WERI-Rb-1 (cell line): ENCODE measurements at places on chromosomes 7 and 10.
A peak's percentile ranks its signal among the peaks of the same experiment; 100 is the strongest.

GRCh38 chr10:123972481-123973401 is 81.1 kb upstream of the CPXM2 start:
- DNase-seq, result no peak

GRCh38 chr7:14825912-14826311 is 76.6 kb downstream of the DGKB start:
- DNase-seq, result no peak

- DNase-seq, result no peak
These were observed at the start of gene MYPN for GRCh38 chr10:68109331-68109730. TSS of gene MYPN (plus strand) at chr10:68109488. CDS start at chr10:68121439, 11,951 bp downstream.

GRCh38 chr10:5697342-5697741 is 12.7 kb downstream of the TASOR2 start:
- DNase-seq, result no peak

GRCh38 chr7:129480674-129481363 is 21.5 kb upstream of the SMKR1 start:
- no peak for DNase-seq

GRCh38 chr10:22317076-22317370 is 835 bp downstream of the COMMD3 start:
- DNase-seq, result no peak

DNA sequence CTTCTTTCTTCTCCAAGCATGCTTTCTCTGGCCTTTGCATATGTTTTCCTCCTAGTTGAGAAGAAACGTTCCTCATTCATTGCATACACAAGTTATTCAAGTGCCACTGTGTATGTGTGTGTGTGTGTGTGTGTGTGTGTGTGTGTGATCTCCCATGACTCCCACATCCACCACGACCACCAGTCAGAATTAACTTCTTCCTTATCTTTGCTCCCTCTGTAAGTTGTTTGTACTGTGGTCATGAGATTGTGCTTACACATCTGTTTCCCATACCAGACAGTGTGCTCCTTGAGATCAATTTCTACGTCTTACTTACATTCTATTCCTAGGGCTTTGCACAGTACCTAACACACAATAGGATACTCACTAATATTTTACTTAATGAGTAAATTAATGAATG is 22.4 kb upstream of the FAM13C start:
- DNase-seq, result no peak

DNA sequence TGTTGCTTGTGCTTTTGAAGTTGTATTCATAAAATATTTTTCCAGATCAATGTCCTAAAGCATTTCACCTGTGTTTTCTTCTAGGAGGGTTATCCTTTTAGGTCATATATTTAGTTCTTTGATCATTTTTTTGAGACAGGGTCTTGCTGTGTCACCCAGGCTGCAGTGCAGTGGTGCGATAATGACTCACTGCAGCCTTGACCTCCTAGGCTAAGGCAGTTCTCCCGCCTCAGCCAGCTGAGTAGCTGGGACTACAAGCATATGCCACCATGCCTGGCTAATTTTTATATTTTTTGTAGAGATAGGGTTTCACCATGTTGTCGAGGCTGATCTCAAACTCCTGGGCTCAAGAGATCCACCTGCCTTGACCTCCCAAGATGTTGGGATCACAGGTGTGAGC is 315.8 kb upstream of the KAT6B start:
- DNase-seq, result no peak

GRCh38 chr10:10418387-10418786 is 599.3 kb upstream of the CELF2 start:
- no peak for DNase-seq

DNA sequence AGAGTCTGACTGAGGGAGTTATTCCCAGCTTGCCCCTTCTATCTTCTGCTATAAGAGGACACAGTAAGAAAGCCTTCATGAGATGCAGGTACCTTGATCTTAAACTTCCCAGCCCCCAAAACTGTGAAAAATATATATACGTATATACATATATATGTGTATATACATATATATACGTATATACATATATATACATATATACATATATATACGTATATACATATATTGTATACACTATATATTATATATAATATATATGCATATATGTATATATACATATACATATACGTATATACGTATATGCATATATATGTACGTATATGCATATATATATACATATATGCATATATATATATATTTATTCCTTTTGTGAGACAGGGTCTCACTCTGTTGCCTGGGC is 17.7 kb downstream of the EZH2 start:
- DNase-seq, result no peak

DNA sequence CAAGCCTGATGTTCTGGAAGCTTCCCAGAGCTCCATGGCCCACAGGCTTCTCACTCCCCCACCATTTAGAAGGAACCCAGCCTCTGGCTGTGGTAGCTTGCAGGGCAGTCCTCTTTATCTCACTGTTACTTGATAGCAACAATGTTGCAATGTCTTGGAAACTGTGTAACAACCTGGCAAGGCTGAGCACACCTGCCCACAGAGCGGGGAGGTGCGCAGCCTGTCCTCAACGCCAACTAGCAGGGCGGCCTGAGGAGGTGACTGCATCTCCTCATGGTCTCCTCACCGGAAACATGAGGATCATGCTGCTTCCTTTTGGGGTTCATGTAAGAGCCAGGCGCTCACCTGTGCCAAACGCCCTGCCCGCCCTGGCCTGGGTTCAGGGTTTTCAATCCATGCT is 43.7 kb upstream of the INSIG1 start:
- no peak for DNase-seq

GRCh38 chr10:93600446-93601145 is 439 bp downstream of the RBP4 start:
- DNase-seq, result no peak

GRCh38 chr7:44796504-44797328 is at the start of gene PPIA:
TSS of gene PPIA (plus strand) at chr7:44796681. CDS start at chr7:44796725, 44 bp downstream.
- DNase-seq, result peak; percentile 98

- no peak for DNase-seq
These were observed 18.9 kb downstream of the GIMAP5 start for GRCh38 chr7:150756166-150756565.

DNA sequence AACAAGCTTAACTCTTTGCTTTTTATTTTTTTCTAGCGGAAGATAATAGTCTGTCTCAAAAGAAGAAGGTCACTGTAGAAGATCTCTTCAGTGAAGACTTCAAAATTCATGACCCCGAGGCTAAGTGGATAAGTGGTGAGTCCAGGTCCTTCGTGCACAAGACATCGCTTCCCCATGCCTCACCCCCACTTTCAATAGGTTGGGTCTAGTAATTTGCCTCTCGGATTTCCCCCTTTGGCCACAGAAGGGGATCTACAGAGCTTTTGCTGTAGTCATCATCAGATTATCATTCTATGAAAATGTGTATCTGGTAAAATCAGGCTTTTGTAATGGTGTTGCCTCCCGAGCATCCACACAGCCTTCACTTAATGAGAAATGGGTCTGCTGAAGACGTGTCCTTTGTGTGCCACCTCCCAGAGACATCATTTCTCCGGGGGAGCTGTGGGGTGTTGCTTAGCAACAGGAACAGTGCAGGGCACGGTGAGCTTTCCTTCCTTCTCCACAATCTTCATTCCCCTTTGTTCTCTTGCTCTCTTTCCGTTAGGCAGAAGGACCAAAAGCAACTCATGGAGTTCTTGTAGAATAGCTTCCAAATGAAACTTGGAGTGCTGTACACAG is 422.8 kb downstream of the DPP6 start:
- DNase-seq, result no peak

GRCh38 chr10:87589645-87590051 is 70.0 kb upstream of the PAPSS2 start:
- DNase-seq, result no peak

DNA sequence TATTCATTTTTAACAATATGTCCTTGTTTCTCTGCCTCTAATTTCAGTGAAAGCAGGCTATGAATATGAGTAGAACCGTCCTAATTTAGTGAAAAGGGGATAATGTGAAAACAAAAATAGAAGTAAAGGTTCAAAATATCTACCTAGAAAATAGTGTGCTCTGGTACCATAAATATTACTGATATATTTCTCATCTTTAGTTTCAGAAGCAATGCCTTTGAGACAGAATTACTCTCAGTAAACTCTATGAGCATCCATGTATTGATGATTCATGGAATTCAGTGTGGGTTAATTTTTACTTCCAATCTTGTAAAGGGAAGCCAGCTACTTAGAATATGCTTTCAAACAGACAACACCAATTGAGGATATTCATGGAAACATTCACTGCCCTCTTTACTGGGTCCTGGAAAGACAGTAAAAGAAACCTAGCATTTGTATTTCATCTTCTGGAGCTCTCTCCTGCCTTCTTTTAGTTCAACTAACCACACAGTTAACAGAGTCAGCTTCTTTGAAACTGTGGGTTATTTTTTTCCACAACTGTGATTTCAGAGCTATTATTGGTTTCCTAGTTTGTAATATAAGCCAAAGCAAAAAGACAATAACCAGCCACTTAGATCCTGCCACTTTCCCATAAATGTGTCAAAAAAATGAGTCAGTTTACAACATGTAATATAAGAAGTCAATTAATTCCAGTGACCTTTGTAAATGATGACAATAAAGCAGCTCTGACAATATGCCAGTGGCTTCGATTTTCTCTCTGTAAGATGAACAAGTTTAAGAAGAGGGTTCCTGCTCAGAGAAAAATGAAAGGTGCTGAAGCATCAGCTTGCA is 1.7 kb downstream of the LRRN3 start:
- no peak for DNase-seq

GRCh38 chr10:25564351-25564750 is 369.7 kb upstream of the MYO3A start:
- no peak for DNase-seq

DNA sequence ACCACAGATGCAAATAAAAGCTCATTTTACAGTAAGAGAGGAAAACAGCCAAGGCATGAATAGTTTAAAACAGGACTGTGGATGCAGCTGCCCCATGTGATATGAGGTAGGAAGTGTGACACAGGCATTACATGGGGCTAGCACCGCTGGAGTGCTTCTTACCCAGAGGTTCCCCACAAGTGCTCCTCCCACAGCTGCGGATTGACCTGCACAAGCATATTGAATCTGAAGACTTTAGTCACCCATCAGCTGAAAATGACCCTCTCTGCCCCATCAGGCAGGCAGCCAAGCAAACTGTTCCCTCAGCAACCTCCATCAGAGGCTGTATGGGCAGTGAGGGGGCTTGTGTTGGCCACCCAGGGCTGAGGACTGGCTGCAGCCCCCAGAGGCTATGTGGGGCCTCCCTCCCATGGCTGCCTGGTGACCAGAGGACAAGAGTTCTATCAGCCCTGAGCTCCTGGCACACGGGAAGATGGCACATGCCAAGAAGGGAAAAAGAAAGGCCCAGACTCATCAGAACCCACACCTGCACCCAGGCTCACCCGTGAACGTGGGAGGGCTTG is 98.7 kb downstream of the TCERG1L start:
- no peak for DNase-seq
